ENCODE measurements at places on chromosomes 13 and 19. TPM values are rescaled to one million over a fixed set of nuclear protein-coding genes. Genes with fewer than 3 reads are reported as not detected.

The PTGIR gene
- 1.7 TPM for total RNA-seq

- no peak for DNase-seq
Measured at GRCh38 chr13:43537124-43537523, 249.6 kb downstream of the ENOX1 start.

GRCh38 chr13:52371736-52372247 lies 34.2 kb downstream of the THSD1 start:
- DNase-seq = no peak

The MISP gene
- 79.4 TPM for total RNA-seq

Measured in mucosa of gallbladder (tissue), 1 donor.